Brain microvascular endothelial cell (primary cell): ENCODE measurements at places on chromosomes 2 and 18.

- peak; percentile 57 for DNase-seq
Measured at GRCh38 chr2:237774811-237775553, 23.6 kb upstream of the RBM44 start.

DNA sequence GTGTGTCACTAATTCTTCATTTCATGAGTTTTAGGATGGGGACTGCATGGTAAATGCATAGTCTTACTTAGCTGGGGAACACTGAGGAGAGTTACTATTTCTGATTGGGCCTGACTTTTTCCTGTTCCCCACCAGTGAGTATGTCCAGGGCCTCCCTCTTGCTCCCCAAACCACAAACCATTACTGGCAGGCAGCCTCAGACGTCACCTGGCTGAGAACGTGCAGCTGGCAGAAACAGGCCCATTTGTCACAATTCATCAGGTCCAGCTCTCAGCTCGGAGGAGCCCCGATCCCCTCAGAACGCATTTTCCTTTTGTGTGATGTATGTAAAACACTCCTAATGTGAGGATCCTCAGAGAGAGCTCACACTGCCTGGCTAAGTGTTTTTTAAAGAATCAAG, 71.7 kb upstream of the SIX3 start:
- DNase-seq: no peak

GRCh38 chr2:85800586-85800985, 46.8 kb downstream of the ATOH8 start:
- no peak for DNase-seq

- DNase-seq: no peak
Measured at GRCh38 chr18:68848242-68848641, 50.4 kb downstream of the CCDC102B start.

GRCh38 chr2:69969126-69969983, 7.9 kb upstream of the ASPRV1 start:
- DNase-seq: no peak

GRCh38 chr2:41736105-41736567, 311.7 kb upstream of the PKDCC start:
- DNase-seq: peak; percentile 31

- DNase-seq: no peak
Measured at GRCh38 chr2:68764806-68765311, 30.2 kb downstream of the ARHGAP25 start.

DNA sequence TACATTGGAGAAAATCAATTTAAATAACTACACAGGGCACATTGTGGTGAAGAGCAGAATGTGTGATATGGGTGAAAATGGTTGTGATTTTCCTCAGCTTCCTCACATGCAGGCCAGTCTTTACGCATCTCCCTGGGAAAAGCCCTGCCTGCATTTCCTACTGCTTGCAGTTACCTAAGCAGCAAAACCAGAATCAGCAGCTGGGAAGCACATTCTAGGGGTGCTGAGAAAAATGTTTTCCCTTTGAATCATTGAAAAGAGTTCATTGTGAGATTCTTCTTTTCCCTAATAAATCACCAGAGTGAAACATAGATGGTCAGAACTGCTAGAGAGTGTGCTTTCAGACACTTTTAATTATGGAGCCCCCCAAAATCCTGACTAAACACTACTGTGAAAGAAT, 656.0 kb downstream of the TDRD15 start:
- DNase-seq: no peak

DNA sequence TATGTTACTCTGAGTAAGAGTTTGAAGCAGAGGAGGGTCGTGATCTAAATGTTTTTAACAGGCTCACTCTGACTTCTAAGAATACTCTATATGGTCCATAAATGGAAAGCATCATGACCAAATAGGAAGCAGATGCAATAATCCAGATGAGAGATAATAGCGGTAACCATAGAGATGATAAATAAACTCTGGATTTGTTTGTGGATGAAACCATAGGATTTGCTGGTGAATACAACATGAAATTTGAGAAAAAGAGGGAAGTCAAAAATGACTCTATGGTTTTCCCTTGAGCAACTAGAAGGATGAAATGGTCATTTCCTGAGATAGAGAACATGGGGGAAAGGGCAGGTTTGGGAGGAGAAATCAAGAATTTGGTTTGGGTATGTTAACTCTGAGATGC, 3.9 kb downstream of the HEATR5B start:
- no peak for DNase-seq

- peak; percentile 33 for DNase-seq
Measured at GRCh38 chr18:12598181-12598930, 59.6 kb downstream of the SPIRE1 start.

- no peak for DNase-seq
Measured at GRCh38 chr2:60170272-60170671, 383.2 kb downstream of the BCL11A start.

- DNase-seq: peak; percentile 56
Measured at GRCh38 chr18:48326901-48327675, 82.1 kb downstream of the ZBTB7C start.

DNA sequence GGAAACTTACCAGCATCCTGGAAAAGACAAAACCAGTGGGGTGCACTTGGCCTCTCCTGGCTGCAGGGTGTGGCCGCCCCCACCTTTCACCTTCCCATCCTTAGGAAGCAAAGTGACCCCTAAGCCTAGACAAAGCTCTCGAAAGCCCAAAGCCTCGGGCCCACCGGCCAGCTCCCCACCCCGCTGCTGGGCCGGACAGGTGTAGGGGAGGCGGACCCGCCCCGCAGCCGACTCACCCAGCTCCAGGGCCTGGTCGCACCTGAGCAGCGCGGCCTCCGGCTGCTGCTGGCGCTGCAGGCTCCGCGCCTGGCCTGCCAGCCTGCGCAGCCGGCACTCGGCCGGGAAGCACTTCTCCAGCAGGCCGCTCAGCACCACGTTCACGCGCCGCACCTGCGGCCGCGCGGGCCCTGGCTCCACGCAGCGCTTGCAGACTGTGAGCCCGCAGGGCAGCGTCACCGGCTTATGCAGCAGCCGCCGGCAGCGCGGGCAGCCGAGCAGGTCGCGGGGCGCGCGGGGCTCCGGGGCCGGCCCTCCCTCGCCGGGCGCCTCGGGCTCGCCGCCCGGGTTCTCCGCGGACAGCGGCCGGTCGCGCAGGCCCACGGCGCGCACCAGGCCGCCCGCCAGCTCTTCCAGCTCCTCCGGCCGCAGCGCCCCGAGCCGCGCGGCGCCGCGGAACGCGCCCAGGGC, 979 bp downstream of the LONRF2 start:
- DNase-seq: peak; percentile 7

- DNase-seq: no peak
Measured at GRCh38 chr2:150165988-150166312, 321.5 kb downstream of the RND3 start.

DNA sequence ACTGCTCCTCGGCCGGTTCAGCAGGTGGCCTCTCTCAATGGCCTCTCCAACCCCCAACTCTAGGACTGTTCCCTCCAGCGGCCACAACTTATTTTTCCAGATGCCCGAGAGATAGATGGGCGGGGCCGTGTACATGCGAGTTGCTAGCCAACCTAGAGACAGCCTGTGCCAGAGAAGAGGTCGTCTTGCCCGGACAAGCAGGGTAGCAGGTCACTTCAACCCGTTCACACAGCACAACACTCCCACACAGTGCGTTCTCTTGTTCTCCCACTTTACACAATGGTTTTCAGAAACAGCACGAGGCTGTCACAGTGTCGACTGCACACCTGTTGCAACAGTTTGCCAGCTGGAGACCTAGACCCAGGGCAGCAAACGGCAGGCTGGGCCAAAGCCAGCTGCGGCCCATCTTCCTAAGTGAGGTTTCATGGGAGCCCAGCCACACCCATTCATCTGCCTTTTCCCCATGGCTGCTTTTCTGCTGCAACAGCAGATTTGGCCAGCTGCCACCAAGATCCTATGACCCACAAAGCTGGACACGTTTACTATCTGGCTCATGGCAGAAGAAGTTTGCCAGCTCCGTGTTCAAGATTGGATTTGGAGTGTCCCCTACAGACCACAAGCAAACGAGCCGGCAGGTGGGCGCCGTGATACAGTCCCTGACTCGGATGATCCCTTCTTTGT, 7.3 kb upstream of the PRLH start:
- no peak for DNase-seq

GRCh38 chr2:129885735-129886134, 93.7 kb upstream of the RAB6C start:
- DNase-seq: no peak

DNA sequence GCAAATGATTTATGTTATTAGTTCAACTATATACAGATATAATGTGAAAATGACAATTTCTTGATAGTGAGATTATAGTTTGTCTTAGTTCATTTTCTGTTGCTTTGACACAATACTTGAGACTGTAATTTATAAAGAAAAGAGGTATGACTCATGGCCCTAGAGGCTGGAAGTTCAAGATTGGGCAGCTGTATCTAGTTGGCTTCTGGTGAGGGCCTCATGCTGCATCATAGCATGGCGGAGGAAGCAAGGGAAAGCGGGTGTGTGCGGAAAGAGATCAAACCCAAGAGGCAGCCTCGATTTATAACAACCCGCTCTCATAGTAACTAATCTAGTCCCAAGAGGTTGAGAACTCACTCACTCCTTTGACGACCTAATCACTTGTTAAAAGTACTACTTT, 11.4 kb downstream of the PLEKHA3 start:
- no peak for DNase-seq

DNA sequence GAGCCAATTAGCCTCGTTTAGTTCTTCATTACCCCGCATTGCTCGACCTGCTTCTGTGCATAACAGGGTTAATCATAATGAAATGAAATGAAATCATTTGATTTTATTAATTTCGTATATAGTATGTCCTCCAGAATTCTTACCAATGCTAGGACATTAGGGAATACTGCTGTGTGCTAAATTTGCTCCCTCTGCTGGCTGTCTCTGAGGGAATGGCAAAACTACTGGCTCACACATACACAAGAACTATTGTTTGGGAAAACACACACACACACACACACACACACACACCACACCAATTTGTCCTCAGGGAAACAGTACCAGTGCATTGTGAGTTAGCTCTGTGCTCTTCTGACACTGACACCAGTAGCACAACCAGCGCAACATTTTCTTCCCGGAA, 273.3 kb upstream of the TCF4 start:
- peak; percentile 49 for DNase-seq

GRCh38 chr2:113755035-113755834, 1.2 kb downstream of the SLC35F5 start:
- DNase-seq: peak; percentile 31

GRCh38 chr2:30201990-30202389, 29.3 kb upstream of the LBH start:
- no peak for DNase-seq

GRCh38 chr18:6401687-6402086, 13.0 kb downstream of the L3MBTL4 start:
- DNase-seq: no peak

DNA sequence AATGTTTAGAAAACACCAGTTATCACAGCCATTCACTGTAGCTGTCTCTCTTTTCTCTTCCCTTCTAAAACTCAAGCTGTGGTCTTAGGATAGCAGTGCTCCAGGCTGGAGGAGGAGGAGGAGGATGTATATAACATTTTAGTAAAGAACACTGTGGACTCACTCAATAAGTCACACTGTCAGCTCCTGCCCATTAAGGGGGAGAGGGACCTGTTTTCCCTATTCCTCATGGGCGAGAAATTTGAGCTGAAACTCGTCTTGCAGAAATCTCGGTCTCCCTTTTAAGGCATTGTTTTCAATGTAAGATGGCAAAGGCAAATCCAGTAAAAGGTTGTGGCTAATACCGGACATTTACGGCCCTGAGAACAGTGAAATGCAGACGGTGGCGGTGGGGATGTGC, 114.8 kb upstream of the ZNF236 start:
- DNase-seq: no peak

- no peak for DNase-seq
Measured at GRCh38 chr2:96537066-96537733, 648 bp downstream of the ARID5A start.

- DNase-seq: no peak
Measured at GRCh38 chr18:30106356-30106755, 936.2 kb downstream of the DSC3 start.

- no peak for DNase-seq
Measured at GRCh38 chr2:170917957-170918356, 11.1 kb upstream of the GORASP2 start.

GRCh38 chr2:234674781-234675201, 177.9 kb upstream of the ARL4C start:
- peak; percentile 74 for DNase-seq

- no peak for DNase-seq
Measured at GRCh38 chr2:11683476-11683875, 13.5 kb upstream of the NTSR2 start.

DNA sequence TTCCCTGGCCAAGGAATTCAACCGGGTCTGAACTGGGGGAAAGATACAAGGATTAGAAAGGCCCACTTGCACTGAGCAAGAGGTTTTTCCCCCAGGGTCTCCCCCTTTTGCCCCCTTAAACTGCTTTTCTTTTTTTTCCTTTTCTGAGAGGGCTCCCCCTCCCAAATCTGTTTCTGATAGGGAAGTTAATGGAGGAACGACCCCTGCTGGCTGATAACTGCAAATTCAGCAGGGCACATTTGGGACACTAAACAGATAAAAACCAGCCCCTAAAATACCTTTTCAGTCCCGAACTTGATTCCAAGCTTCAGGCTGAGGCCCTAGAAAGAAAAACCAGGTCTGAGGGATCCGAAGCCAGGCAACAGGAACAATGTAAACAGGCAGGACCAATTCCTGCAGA, 1012.4 kb upstream of the CRIM1 start:
- DNase-seq: no peak

GRCh38 chr2:120833127-120833675, 97.5 kb downstream of the GLI2 start:
- no peak for DNase-seq

- peak; percentile 95 for DNase-seq
Measured at GRCh38 chr2:173590276-173590861, 235.7 kb downstream of the CDCA7 start.

- peak; percentile 25 for DNase-seq
Measured at GRCh38 chr2:3651691-3652648, 6.0 kb upstream of the ALLC start.

GRCh38 chr2:221572821-221573429, 821 bp upstream of the EPHA4 start:
- peak; percentile 34 for DNase-seq

DNA sequence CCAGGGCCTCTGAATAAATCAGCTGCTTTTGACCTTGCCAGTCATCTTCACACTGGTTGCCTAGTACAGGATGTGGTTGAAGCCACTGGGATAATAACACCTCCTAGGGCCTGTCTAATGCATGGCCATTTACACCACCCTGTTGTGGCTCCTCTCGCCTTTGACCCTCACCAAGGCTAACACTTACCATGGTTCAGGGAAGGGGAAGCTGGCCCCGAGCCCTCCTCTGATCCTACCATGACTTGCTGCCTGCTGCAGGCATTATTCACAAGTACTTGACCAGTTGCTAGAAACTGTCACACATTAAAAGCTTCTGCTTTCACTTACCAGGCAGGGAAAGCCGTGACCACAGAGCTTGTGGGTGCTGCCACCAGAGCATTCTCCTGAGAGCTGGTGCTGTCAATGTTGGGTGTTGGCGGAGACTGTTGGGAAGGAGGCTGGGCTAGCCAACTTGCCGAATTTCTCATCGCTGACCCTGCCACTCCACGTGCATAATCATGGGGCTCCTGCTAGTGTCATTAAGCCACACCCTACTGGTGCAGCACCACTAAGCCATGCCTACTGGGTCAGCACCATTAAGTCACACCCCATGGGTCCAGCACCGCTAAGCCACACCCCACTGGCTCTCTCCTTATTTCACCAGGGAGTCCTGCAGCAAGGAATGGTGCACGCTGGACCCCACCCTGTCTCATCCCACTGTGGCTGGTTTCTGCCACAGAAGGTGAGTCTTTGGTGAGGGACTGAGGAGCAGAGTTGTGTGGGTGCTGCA, 47.0 kb upstream of the TTC39C start:
- no peak for DNase-seq
